ENCODE measurements at places on chromosomes 6 and 20. TPM values are rescaled to one million over a fixed set of nuclear protein-coding genes. Genes with fewer than 3 reads are reported as not detected.
A peak's percentile ranks its signal among the peaks of the same experiment; 100 is the strongest.

DNA sequence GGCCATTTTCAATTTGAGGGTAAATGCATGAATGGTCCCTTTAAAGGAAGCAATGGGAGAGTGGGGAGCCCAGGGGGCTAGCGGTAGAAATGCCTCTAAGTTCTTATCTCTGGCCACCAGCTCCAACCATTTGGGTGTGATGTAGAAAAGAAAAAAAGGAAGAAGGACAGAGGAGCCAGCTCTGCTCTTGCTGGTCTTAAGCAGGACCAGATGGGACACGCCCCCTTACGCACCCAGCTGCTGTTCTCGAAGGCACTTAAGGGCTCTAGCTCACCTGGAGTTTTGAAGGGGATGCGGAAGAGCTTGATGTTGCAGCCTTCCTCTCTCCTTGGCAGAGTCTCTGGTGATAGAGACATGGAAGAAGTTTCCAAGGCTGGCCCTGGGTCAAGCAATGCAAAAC lies 59.5 kb upstream of the RNF144B start:
- peaks cover 2% of the 10 kb centered on the region for H3K4me1 ChIP-seq
- no peak for DNase-seq
- no peaks in the 10 kb centered on the region for H3K36me3 ChIP-seq
- H3K4me3 ChIP-seq, result no peak overlapping the region

The PPP1R16B gene
- total RNA-seq, result 33.6 TPM

DNA sequence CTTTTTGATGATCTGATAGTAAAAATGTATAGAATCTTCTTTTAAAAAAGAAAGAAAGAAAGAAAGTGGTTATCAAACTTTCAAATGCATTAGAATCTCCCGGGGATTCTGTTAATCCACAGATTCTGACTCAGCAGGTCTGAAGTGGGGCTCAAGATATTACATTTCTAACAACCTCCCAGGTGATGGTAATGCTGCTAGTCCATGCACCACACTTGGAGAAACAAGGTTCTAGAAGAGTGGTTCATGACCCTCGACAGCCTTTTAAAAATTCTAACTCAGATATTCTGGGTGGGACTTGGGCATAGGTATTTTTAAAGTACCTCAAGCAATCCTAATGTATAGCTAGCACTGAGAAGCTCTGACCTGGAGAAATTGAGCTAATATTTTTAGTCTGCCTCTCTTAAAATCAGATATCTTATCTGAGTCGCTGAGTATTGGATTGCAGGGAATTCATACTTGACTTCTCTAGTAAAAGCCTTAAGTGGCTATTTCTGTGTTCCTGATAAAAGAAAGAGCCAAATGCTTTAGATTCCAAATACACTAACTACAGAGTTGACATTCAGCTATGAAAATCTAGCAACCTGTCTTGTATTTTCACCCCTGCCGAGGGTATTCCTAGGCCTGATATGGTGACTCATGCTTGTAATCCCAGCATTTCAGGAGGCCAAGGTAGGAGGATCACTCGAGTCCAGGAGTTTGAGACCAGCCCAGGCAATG lies 252.4 kb downstream of the PHACTR1 start:
- peaks cover 6% of the 10 kb centered on the region for H3K27me3 ChIP-seq
- H3K4me1 ChIP-seq, result no peaks in the 10 kb centered on the region
- no peak overlapping the region for H3K4me3 ChIP-seq
- H3K36me3 ChIP-seq, result no peaks in the 10 kb centered on the region

GRCh38 chr6:52417675-52418111 lies 2.4 kb upstream of the EFHC1 start:
- peak overlapping the region; percentile 71 for H3K27ac ChIP-seq
- H3K4me3 ChIP-seq, result no peak overlapping the region
- no peaks in the 10 kb centered on the region for H3K27me3 ChIP-seq

GRCh38 chr20:10806539-10806938 lies 132.7 kb upstream of the JAG1 start:
- no peaks in the 10 kb centered on the region for H3K36me3 ChIP-seq
- H3K27me3 ChIP-seq, result peaks cover 3% of the 10 kb centered on the region
- no peak overlapping the region for H3K4me3 ChIP-seq
- H3K27ac ChIP-seq, result no peak overlapping the region
- DNase-seq, result no peak

DNA sequence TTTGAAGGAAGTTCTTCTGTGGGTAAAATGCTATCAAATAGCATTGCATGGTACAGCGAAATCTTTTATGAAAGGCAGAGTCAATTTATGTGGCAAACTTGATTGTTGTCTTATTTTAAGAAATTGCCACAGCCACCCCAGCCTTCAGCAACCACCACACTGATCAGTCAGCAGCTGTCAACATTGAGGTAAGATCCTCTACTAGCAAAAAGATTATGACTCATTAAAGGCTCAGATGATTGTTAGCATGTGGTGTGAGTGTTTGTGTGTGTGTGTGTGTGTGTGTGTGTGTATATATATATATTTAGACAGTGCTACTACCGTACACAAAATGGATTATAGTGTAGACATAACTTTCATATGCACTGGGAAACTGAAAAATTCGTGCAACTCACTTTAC lies 27.8 kb downstream of the LRRN4 start:
- H3K4me3 ChIP-seq, result no peak overlapping the region
- H3K36me3 ChIP-seq, result peaks cover 28% of the 10 kb centered on the region
- H3K4me1 ChIP-seq, result peaks cover 48% of the 10 kb centered on the region
- DNase-seq, result peak; percentile 62
- no peaks in the 10 kb centered on the region for H3K27me3 ChIP-seq

- no peaks in the 10 kb centered on the region for H3K36me3 ChIP-seq
- DNase-seq, result no peak
- H3K4me3 ChIP-seq, result no peak overlapping the region
- H3K27ac ChIP-seq, result no peak overlapping the region
Observed at GRCh38 chr20:16821211-16822089, 73.3 kb downstream of the OTOR start.

The HCRTR2 gene
- not detected for total RNA-seq

The EPM2A gene
- total RNA-seq, result 16.4 TPM

DNA sequence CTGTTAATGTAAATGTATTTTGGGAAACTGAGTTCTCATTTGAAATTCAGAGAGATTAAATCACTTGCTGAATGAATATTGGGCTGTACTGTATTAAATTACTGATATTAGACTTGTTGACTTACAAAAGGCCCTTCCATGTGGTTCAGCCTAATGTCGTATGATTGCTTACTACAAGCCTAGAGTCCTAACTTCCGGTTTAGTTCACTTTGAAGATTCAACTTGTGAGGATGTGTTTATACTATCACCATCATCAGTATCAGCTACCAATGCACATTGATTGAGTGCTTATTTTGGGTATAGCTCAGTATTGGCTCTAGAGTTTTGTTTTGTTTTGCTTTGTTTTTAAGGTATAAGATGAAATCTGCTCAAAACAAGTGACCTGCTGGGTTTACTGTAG lies 48.3 kb downstream of the FAM217A start:
- no peak for DNase-seq
- peak overlapping the region; percentile 28 for H3K27ac ChIP-seq
- H3K27me3 ChIP-seq, result no peaks in the 10 kb centered on the region
- peak overlapping the region; percentile 29 for H3K4me3 ChIP-seq
- peaks cover 75% of the 10 kb centered on the region for H3K4me1 ChIP-seq
- H3K36me3 ChIP-seq, result peaks cover 73% of the 10 kb centered on the region

DNA sequence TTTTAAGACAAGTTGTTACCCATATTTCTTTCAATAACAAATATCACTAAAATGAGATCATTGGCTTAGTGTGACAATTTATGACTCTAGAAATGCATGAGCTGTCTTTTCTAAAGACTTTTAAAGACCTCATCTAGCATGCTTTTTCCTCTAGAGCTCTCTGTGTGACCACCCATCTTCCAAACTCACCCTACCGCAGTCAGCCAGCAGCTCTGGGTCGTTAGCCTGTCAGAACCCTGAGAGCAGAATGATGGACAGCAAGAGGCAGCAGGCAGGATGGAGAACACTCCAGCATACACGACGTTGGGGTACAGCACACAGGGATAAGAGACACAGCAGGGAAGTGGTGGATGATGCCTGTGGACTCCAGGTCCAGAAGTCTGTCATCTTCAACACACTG lies 45.1 kb upstream of the TBX18 start:
- no peak overlapping the region for H3K4me3 ChIP-seq
- no peaks in the 10 kb centered on the region for H3K36me3 ChIP-seq
- no peaks in the 10 kb centered on the region for H3K4me1 ChIP-seq

The TNFRSF6B gene
- 1.1 TPM for total RNA-seq

The SIGLEC1 gene
- total RNA-seq, result 0.22 TPM

GRCh38 chr6:110703010-110703905 lies 112.0 kb downstream of the CDK19 start:
- no peaks in the 10 kb centered on the region for H3K27me3 ChIP-seq
- H3K4me3 ChIP-seq, result no peak overlapping the region
- DNase-seq, result no peak

The AVP gene
- total RNA-seq, result not detected

DNA sequence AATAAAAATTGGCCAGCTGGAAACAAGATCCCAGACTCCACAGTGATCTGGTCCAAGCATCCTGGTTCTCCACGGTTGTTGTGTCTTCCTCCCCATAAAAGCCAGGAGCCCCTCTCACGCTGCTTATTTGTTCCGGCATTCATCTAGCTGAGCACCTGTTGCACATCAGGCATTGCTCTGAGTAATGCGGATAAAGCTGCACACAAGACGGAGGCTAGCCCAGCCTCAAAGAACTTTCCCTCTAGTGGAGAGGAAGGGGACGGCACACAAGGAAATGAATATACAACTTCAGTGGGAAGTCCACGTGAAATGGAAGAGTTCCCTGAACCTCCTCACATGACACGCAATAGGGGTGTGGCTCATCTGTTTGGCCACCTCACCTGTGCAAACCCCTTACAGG lies 30.3 kb upstream of the NXT1 start:
- H3K27me3 ChIP-seq, result peaks cover 4% of the 10 kb centered on the region
- no peak for DNase-seq
- H3K36me3 ChIP-seq, result no peaks in the 10 kb centered on the region
- H3K4me3 ChIP-seq, result no peak overlapping the region

The MKKS gene
- total RNA-seq, result 16.0 TPM

DNA sequence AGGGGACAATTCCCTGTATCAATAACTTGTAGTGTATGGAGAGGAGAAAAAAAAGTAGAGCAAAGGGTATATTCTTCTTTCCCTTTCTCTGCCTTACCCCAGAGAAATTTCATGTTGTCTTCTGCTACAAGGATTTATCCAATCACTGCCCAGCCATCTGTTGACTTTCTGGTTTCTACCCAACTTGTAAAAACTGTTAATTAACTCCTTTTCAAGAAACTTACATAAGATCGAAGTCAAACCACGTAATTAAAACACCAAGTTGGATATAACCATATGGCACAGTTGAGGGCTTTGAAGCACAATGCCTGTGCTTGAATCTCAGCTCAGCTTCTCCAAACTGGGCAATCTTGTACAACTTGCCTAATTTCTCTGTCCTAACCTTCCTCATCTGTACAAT lies 99.5 kb downstream of the MAN1A1 start:
- H3K27me3 ChIP-seq, result no peaks in the 10 kb centered on the region
- H3K4me1 ChIP-seq, result peaks cover 2% of the 10 kb centered on the region
- no peaks in the 10 kb centered on the region for H3K36me3 ChIP-seq
- no peak overlapping the region for H3K4me3 ChIP-seq
- H3K27ac ChIP-seq, result no peak overlapping the region

The NOX3 gene
- total RNA-seq, result not detected

The TRERF1 gene
- total RNA-seq, result 17.5 TPM

The MCCD1 gene
- not detected for total RNA-seq

The MLN gene
- not detected for total RNA-seq

DNA sequence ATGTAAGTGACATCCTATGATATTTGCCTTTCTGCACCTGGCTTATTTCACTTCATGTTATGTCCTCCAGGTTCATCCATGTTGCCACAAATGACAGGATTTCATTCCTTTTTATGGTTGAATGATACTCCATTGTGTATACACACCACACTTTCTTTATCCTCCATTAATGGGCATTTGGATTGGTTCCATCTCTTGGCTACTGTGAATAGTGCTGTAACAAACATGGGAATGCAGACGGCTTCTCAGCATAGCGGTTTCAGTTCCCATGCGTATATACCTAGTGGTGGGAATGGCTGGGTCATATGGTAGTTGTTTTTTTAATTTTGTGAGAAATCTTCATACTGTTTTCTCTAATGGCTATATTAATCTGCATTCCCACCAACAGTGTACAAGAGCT lies 14.8 kb downstream of the MTHFD1L start:
- H3K27me3 ChIP-seq, result no peaks in the 10 kb centered on the region
- H3K4me3 ChIP-seq, result no peak overlapping the region
- no peaks in the 10 kb centered on the region for H3K36me3 ChIP-seq
- no peaks in the 10 kb centered on the region for H3K4me1 ChIP-seq
- H3K27ac ChIP-seq, result no peak overlapping the region
- DNase-seq, result no peak

The BAG2 gene
- 5.1 TPM for total RNA-seq

GRCh38 chr20:37926612-37927011 lies 23.7 kb downstream of the VSTM2L start:
- no peaks in the 10 kb centered on the region for H3K4me1 ChIP-seq
- no peak for DNase-seq
- no peak overlapping the region for H3K27ac ChIP-seq
- peaks cover 10% of the 10 kb centered on the region for H3K27me3 ChIP-seq
- no peak overlapping the region for H3K4me3 ChIP-seq

DNA sequence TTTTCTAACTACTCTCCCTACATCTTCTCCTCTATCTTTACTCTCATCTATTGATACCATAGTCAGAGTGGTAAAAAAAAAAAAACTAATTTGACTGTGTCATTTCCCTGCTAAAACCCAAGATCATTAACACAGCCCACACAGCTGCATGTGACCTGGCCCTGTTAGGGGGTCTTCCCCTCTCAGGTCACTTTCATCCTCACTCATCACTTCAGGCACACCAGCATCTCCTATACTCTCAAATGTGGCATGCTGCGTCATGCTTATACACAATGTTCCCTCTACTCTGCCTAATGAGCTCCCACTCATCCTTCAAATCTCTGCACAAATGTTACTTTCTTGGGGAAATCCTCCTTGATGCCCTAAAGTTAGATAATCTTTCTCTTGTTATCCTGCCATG lies 86.8 kb downstream of the CDK19 start:
- H3K27ac ChIP-seq, result no peak overlapping the region
- H3K36me3 ChIP-seq, result peaks cover 8% of the 10 kb centered on the region
- H3K27me3 ChIP-seq, result no peaks in the 10 kb centered on the region
- H3K4me1 ChIP-seq, result no peaks in the 10 kb centered on the region
- no peak overlapping the region for H3K4me3 ChIP-seq
- no peak for DNase-seq

DNA sequence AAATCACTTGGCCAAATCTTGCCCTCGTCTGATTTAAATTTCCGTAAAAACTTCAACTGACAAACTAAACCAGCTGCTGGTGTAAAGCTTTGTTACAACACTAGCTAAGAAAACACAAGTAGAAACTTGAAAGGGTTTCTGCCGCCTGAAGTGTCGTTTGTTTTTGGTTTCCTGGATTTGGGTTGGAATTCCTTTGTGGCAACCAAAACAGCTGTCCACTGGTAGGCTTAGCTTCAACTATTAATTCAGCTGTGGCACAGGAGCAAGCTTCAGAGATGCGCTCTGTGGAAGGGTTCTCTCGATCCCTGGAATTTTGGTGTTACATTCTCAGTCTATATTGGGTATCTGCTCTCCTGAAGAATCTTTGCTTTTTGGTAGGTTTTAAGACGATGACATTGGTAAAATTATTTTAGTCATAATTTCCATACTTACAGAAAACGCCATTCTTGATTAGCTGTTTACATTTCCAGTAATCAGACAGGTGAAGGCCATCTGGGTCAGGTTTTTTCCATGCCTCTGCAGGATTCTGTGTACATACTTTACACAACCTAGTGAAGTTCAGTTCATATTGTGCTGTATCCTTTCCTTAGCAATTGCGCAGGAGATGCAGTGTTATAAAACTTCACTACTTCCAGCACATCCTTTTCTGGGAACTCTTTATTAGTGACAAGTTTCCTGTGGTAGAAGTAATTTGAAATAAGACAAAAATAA lies 29.9 kb upstream of the SAMD3 start:
- no peaks in the 10 kb centered on the region for H3K4me1 ChIP-seq
- peaks cover 5% of the 10 kb centered on the region for H3K36me3 ChIP-seq
- H3K4me3 ChIP-seq, result no peak overlapping the region
- no peak overlapping the region for H3K27ac ChIP-seq
- H3K27me3 ChIP-seq, result no peaks in the 10 kb centered on the region

The SPDEF gene
- not detected for total RNA-seq

Measured in naive thymus-derived CD8-positive, alpha-beta T cell (primary cell).